NCI-H2081 treated with DMSO at 0.1 percent for 48 hours (cell line): ENCODE measurements at places on chromosomes 2 and 18.

DNA sequence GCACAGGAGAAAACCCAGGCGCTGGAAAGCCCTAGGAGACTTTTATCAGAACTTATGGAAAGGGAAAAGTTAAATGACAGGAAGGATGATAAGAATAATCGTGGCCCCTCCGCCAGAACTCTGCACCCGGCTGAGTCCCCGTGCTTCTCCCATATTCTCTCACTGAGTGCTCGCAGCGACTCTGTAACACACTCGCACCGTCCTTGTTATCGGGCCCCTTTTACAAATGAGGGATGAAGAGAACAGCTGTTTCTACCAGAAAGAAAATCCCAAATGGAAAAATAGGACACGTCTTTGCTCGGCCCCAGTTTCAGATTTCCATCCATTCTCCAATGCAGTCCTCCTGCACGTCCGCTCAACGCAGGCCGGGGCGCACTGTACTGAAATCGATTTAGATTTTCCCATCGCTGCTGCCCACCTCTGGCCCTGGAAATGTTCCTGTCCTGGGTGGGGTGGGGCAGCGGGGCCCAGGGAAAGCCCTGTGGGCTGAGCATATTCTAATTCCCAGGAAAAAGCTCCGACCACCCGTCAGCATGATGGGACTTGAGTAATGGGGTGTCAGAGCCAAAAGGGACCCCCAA, 66.4 kb downstream of the KCNF1 start:
- DNase-seq = no peak

- DNase-seq = no peak
Observed at GRCh38 chr2:72731116-72731515, 94.7 kb downstream of the EXOC6B start.

DNA sequence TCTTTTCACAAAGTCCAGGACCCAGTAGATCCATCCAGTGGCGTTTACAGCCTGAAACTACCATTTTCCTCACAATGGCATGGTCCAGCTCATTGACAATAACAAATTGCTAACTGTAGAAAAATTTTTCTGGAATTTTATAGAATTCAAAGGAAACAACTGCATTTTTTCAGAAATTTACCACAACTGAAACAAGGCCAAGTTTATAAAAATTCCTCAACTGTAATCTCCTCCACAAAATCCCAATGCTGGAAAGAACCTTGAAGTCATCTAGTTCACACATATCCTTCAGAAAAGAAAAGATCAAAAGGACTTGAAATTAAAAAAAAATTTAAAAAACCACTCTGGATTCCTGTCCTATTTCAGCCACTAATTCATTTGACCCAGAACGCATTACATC, 226.0 kb upstream of the CTAGE1 start:
- no peak for DNase-seq

GRCh38 chr2:117832905-117833613, 18.6 kb downstream of the DDX18 start:
- no peak for DNase-seq

GRCh38 chr18:48408727-48409590, at the start of gene ZBTB7C:
TSS of gene ZBTB7C (minus strand) at chr18:48409383.
- DNase-seq = no peak

DNA sequence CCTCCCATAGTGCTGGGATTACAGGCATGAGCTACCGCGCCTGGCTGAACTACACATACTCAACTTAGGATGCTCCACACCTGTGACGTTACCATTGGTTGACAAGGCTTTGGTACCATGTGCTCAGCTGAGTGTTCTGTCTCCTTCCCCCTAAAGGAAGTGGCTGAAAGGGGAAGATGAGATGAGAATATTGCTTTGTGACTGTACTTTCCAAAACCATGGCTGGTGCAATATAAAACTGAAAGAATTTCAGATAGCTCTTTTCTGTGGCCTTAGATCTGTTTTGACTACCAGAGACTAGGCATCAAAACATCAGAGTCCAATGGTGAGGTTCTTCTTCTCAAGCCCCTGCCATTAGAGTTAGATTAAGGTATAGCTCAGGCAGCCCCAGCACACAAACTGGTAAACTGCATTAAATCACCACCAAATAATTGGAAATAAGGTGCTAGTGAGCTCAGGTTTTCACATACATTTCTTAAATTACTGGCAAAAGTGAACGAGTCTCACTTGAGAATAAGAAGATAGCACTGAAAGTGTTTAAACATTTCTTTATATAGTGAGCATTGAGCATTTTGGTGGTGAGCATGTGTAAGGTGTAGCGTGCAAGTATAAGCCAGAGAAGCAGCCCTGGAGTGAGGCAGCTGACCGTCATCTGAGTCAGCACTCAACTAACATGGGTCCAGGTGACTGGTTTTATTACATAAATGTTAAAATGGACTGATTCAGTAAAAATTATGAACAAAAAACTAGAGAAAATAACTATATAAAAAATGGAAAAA, 113.5 kb upstream of the FZD5 start:
- no peak for DNase-seq

- no peak for DNase-seq
Observed at GRCh38 chr2:12076810-12077209, 330.4 kb downstream of the LPIN1 start.
